ENCODE measurements at places on chromosomes 4 and X.

DNA sequence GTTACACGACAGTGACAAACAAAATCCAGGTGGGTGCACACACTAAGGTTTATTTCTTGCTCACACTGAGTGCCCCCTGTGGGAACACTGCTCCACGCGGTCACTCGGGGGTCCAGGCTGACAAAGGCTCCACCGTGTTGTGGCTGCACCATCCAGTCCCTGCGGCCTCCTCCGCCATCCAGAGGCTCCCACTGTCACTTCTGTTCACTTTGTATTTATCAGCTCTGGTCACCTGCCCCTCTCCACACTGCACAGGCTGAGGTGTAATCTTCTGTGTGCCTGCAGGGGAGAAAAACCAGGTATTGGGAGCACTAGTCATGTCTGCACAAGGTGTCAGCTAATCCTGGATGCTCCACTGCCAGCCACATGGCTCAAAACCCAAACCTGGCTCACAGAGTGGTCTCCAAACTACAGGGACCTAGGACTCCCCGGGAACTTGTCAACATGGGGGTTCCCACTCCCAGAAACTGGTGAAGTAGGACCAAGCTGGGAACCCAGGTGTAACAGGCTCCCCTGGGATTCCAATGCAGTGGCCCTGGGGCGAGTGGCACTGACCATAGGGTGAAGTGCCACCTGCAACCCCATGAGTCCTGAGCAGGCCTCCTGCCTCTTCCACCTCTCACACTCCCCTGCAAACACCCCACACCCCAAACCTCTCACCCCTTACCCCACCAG is 25.5 kb downstream of the HMX1 start:
- DNase-seq: no peak

DNA sequence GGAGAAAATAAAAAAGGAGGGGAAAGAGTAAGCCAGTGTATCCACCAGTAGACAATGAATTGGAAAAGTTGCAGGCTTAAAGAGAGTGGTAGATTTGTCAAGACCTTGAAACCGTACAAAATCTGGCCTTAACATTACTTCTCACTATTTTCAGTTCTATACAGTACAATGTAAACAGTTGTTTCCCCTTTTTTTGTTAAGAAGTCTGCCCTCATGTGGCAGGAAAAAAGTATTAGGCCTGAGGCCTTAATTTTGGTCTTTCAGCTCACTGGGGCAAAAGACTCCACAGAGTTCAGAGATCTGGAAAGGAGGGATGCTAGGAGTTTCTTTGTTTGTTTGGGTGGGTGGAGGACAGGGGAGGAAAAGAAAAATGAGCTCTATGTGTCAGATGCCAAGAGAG is 92.8 kb upstream of the CCDC160 start:
- DNase-seq: no peak

- DNase-seq: peak; percentile 33
These were observed at the start of the genes HMGN5 and SH3BGRL for GRCh38 chrX:81201671-81202455. TSS of gene HMGN5 (minus strand) at chrX:81201913. CDS start at chrX:81121549, 80,364 bp downstream. TSS of gene SH3BGRL (plus strand) at chrX:81202102. CDS start at chrX:81202201, 99 bp downstream.

DNA sequence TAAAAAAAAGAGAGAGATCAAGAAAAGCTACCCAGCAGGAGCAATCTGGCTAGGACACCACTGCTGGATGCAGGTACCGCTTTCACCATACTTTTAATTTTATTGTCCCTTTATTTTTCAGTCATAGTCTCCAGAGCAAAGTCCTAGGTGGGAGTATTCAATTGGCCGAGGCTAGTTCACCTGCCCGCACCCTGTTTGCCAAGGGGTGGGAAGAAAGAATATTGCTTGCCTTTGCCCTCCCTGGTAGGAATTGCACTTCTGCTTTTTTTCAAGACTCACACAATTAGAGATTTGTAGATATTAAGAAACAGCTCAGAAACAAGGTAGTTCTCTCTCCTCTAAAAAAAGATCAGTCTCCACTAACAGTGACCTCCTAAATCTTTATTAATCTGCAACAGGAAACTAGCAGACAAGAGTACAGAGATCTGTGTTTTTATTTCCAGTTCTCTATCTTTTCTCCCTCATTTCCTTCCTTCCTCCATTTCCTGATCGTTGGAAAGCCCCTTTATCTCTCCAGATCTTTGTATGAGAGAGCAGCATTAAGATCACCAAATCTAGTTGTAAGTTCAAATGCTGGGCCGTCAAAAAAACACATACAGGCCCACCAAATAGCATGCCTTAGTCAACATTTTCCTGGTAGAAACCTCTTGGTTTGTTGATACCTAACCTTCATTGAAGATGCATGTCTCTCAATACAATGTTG is 9.4 kb upstream of the RPGR start:
- no peak for DNase-seq

GRCh38 chrX:32524385-32524784 is 687.0 kb downstream of the DMD start:
- DNase-seq: no peak

- DNase-seq: no peak
These were observed 409.2 kb upstream of the FGF13 start for GRCh38 chrX:139120760-139121159.

- DNase-seq: no peak
These were observed 214.2 kb downstream of the RBMX2 start for GRCh38 chrX:130615941-130616340.
